ENCODE measurements at places on chromosomes 1 and 21.

DNA sequence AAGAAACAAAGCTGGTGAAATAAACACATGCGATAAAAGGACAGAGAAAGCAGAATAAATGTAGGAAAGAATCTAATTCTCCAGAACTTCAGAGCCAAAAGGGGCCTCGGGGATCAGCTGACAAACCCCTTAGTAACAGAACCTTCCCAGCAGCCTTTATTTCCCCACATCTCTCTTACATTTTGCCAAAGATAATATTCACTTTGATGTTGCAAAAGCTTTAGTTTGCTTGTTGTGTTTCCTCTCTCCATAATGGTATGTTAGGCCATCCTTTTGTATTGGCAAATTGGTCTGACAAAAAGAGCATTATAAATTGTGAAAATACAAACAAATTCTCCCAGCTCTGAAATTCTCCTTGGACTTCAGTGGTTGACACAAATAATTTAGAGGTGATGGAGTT lies 54.9 kb downstream of the OPTC start:
- H3K36me3 ChIP-seq = no peaks in the 10 kb centered on the region
- DNase-seq = no peak
- H3K4me3 ChIP-seq = no peak overlapping the region
- H3K27ac ChIP-seq = no peak overlapping the region
- H3K27me3 ChIP-seq = no peaks in the 10 kb centered on the region

DNA sequence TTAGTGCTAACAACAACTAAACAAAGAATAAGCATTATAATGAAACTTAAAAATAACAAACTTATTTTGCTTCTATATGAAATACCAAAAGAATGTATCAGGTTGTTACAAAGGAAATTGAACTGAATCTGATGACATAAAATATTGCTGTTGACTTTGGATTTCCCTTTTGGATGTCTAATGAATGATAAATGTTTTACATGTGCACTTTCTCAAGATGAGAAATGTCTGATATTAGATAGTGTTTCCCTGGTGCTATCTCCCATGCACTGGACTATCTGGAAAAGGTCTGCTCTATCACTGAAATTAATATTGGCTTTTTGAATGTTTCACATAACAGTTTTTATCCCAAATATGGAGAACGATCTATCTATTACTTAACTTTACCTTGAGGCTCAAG lies 179.9 kb downstream of the HMCN1 start:
- H3K4me3 ChIP-seq = no peak overlapping the region
- H3K4me1 ChIP-seq = no peaks in the 10 kb centered on the region
- no peak overlapping the region for H3K27ac ChIP-seq
- no peaks in the 10 kb centered on the region for H3K36me3 ChIP-seq

DNA sequence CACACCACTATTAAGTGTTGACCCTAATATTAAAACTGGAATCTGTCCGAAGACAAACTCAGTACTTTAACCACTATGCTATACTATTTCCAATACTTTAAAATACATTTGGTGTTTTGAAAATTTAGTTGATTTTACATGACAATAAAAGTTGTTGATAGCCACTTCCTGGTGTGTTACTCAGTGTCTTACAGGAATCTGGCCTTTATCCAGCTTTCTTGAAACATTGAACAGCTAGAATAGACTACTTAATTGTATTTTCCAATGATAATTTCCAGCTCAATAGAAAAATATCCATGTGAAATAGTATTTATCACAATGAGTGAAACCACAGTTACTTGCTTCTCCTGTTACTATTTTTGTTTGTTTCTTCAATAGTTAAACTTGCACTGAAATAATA lies 369.6 kb upstream of the ADGRL4 start:
- no peak overlapping the region for H3K27ac ChIP-seq
- no peaks in the 10 kb centered on the region for H3K36me3 ChIP-seq
- no peak for DNase-seq
- H3K27me3 ChIP-seq = no peaks in the 10 kb centered on the region

GRCh38 chr1:16055613-16056520 lies 12.3 kb downstream of the CLCNKB start:
- H3K27ac ChIP-seq = no peak overlapping the region
- H3K4me1 ChIP-seq = peaks cover 5% of the 10 kb centered on the region
- peak; percentile 28 for DNase-seq
- H3K36me3 ChIP-seq = no peaks in the 10 kb centered on the region
- no peaks in the 10 kb centered on the region for H3K27me3 ChIP-seq

- H3K27ac ChIP-seq = no peak overlapping the region
- DNase-seq = no peak
- H3K27me3 ChIP-seq = no peaks in the 10 kb centered on the region
- H3K4me1 ChIP-seq = peaks cover 4% of the 10 kb centered on the region
Observed at GRCh38 chr1:77036560-77036959, 169.3 kb downstream of the ST6GALNAC5 start.

GRCh38 chr1:116721039-116721405 lies 33.2 kb upstream of the CD2 start:
- peak overlapping the region; percentile 42 for H3K27ac ChIP-seq
- H3K4me1 ChIP-seq = peaks cover 30% of the 10 kb centered on the region
- no peaks in the 10 kb centered on the region for H3K36me3 ChIP-seq
- DNase-seq = no peak

DNA sequence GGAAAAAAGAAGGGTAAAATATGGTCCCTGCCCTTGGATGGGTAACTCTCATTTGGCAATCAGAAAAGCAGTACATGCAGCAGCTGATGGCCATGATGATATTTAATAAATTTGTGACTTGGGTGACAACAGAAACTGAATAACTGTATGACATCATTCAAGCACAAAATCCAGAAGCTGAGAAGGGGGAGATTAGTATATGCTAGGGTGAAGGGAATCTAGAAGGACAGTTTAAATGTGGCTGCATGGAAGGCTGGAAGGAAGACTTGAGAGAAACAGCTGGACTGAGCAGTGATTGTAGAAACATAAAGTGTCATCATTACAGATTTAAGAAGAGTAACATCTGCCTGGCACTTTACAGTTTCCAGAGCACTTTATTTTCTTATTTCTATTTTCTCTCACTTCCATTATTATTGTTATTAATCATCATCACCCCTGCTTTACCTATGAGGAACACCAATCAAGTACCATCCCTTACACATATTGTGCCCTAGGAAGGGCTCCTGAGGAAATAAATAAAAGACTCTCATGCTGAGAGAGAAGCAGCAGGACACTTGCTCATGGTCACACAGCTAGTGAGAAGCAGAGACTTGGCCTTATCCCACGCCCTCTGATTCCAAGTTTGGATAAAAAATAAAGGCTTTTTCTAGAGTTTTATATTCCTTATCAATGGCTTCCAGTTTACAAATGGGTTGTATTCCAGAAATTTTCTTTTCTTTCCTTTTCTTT lies 207.2 kb downstream of the PBX1 start:
- no peak overlapping the region for H3K4me3 ChIP-seq
- H3K4me1 ChIP-seq = peaks cover 12% of the 10 kb centered on the region
- DNase-seq = no peak
- H3K36me3 ChIP-seq = no peaks in the 10 kb centered on the region

- H3K36me3 ChIP-seq = peaks cover 12% of the 10 kb centered on the region
- no peak overlapping the region for H3K27ac ChIP-seq
- H3K4me1 ChIP-seq = peaks cover 34% of the 10 kb centered on the region
- DNase-seq = no peak
- no peak overlapping the region for H3K4me3 ChIP-seq
Observed at GRCh38 chr1:10456048-10456447, 6.2 kb downstream of the CORT start.

GRCh38 chr21:38072489-38072888 lies 156.2 kb upstream of the KCNJ6 start:
- no peaks in the 10 kb centered on the region for H3K27me3 ChIP-seq
- no peaks in the 10 kb centered on the region for H3K4me1 ChIP-seq
- H3K4me3 ChIP-seq = no peak overlapping the region
- no peak for DNase-seq

DNA sequence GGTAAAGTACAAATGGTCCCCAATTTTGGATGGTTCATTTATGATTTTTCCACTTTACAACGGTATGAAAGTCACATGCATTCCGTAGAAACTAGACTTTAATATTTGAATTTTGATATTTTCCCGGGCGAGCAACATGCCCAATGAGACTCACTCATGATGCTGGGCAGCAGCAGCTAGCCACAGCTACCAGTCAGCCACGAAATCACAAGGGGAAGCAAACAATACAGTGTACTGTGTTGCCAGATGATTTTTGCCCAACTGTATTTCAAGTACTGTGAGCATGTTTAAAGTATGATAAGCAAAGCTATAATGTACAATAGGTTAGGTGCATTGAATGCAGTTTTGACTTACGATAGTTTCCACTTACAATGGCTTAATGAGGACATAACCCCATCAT lies 266.8 kb downstream of the VAV3 start:
- no peak overlapping the region for H3K27ac ChIP-seq
- no peak overlapping the region for H3K4me3 ChIP-seq
- no peaks in the 10 kb centered on the region for H3K36me3 ChIP-seq
- H3K4me1 ChIP-seq = no peaks in the 10 kb centered on the region
- no peaks in the 10 kb centered on the region for H3K27me3 ChIP-seq

GRCh38 chr1:33826311-33826710 lies 37.6 kb upstream of the HMGB4 start:
- H3K27ac ChIP-seq = no peak overlapping the region
- no peak overlapping the region for H3K4me3 ChIP-seq
- H3K36me3 ChIP-seq = no peaks in the 10 kb centered on the region
- H3K4me1 ChIP-seq = no peaks in the 10 kb centered on the region

GRCh38 chr1:100076319-100076718 lies 56.4 kb downstream of the SASS6 start:
- no peak overlapping the region for H3K27ac ChIP-seq
- H3K36me3 ChIP-seq = peaks cover 21% of the 10 kb centered on the region
- no peaks in the 10 kb centered on the region for H3K27me3 ChIP-seq
- no peak for DNase-seq
- H3K4me3 ChIP-seq = no peak overlapping the region

DNA sequence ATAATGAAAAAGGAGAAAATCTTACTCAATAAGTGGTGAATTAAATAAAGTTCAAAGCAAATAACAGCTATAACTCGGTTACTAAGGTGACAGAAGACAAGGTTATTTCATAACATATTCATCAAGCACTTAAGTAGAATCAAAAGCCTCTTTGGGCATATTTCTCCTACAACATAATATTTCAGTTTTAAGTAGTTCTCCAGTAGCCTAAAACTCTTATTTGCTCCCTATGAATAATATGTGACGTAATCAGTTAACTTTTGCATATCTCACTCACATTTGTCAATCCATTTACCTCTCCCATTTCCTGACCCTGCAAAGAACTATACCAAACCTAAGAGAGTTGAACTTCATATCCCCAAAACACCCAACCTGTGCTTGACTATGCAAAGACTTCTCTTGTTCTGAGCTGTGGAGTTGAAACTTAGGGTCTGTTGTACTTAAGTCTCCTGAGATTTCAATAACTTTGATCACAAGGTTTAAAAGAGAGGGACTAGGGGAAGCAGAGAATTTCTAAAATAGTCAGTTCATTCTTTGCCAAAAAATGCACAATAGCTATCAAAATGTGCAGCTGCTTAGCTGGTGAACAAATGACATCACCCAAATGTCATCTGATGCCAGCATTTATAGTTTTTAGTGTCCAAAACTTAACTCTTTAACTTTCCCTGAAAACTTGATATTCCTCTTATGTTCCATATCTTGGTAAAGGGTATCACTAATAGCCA lies 37.2 kb downstream of the TTLL7 start:
- no peaks in the 10 kb centered on the region for H3K4me1 ChIP-seq
- no peaks in the 10 kb centered on the region for H3K27me3 ChIP-seq
- no peak overlapping the region for H3K27ac ChIP-seq

GRCh38 chr1:99490031-99490430 lies 155.9 kb upstream of the PALMD start:
- no peaks in the 10 kb centered on the region for H3K27me3 ChIP-seq
- no peak overlapping the region for H3K27ac ChIP-seq
- DNase-seq = no peak
- H3K36me3 ChIP-seq = no peaks in the 10 kb centered on the region
- H3K4me1 ChIP-seq = no peaks in the 10 kb centered on the region
- H3K4me3 ChIP-seq = no peak overlapping the region

- no peak overlapping the region for H3K27ac ChIP-seq
- no peaks in the 10 kb centered on the region for H3K4me1 ChIP-seq
- no peaks in the 10 kb centered on the region for H3K27me3 ChIP-seq
- no peak overlapping the region for H3K4me3 ChIP-seq
- DNase-seq = no peak
- H3K36me3 ChIP-seq = no peaks in the 10 kb centered on the region
Observed at GRCh38 chr1:168775366-168775765, 46.4 kb upstream of the DPT start.

GRCh38 chr1:38045401-38046332 lies 926 bp downstream of the POU3F1 start:
- DNase-seq = no peak
- peaks cover 74% of the 10 kb centered on the region for H3K4me1 ChIP-seq
- peak overlapping the region; percentile 61 for H3K4me3 ChIP-seq
- peak overlapping the region; percentile 94 for H3K27ac ChIP-seq
- no peaks in the 10 kb centered on the region for H3K36me3 ChIP-seq

GRCh38 chr1:156836041-156836654 lies 19.5 kb upstream of the SH2D2A start:
- H3K4me1 ChIP-seq = no peaks in the 10 kb centered on the region
- no peak overlapping the region for H3K27ac ChIP-seq
- H3K36me3 ChIP-seq = no peaks in the 10 kb centered on the region
- peaks cover 97% of the 10 kb centered on the region for H3K27me3 ChIP-seq
- H3K4me3 ChIP-seq = no peak overlapping the region

GRCh38 chr1:72170246-72170645 lies 112.1 kb downstream of the NEGR1 start:
- no peaks in the 10 kb centered on the region for H3K36me3 ChIP-seq
- H3K4me3 ChIP-seq = no peak overlapping the region
- no peak for DNase-seq
- no peak overlapping the region for H3K27ac ChIP-seq

GRCh38 chr21:41506611-41507520 lies 1.1 kb downstream of the TMPRSS2 start:
- H3K4me3 ChIP-seq = peak overlapping the region; percentile 46
- no peaks in the 10 kb centered on the region for H3K36me3 ChIP-seq
- peak overlapping the region; percentile 75 for H3K27ac ChIP-seq
- no peak for DNase-seq

GRCh38 chr1:243938208-243938607 lies 88.2 kb upstream of the AKT3 start:
- no peak for DNase-seq
- H3K27me3 ChIP-seq = no peaks in the 10 kb centered on the region
- no peak overlapping the region for H3K27ac ChIP-seq
- no peaks in the 10 kb centered on the region for H3K36me3 ChIP-seq

DNA sequence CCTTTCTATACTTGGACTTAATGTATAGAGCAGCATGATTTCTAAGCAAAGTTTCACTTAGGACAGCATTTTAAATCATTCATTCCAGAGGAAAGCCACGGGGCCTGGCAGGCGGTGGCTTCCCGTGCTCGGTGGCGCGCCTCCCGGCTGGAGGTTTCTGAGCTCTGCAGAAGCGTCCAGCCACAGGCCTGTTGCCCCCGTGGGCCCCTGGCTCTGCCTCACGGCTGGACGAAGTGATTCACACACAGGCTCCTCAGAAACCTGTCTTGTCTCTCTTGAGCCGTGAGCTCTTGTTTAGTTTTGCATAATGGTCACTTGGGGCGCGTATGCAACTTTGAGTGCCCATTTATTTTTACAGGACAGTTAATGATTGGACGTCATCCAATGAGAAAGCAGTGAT lies 22.1 kb upstream of the DIP2A start:
- H3K27ac ChIP-seq = no peak overlapping the region
- H3K4me3 ChIP-seq = no peak overlapping the region
- no peaks in the 10 kb centered on the region for H3K4me1 ChIP-seq
